Spinal cord (tissue), 10 donors: ENCODE measurements at places on chromosomes 4 and X. TPM values are rescaled to one million over a fixed set of nuclear protein-coding genes. Genes with fewer than 3 reads are reported as not detected.

DNA sequence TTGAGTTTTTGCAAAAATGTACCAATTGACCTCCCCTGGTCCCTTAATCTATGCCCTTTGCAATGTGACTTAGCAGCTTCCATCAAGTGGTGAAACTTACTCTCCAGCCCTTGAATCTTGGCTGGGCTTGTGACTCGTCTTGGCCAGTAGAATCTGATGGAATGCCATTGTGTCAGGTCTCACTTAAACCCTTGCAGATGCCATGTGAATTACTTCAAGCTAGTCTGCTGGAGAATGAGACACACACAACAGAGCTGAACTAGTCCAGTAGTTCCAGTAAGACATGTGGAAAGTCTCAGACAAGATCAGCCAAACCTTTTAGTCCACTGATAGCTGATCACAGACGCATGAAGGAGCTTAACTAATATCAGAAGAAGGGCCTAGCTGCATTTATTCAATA, 567.8 kb upstream of the CPEB2 start:
- no peak for DNase-seq

Gene NLGN4X
- total RNA-seq: 17.5 TPM

GRCh38 chr4:71583971-71584370, 199.9 kb downstream of the GC start:
- no peak for DNase-seq

- no peak for DNase-seq
Observed at GRCh38 chrX:150616863-150617198, 48.4 kb downstream of the MTM1 start.

- no peak for DNase-seq
Observed at GRCh38 chr4:126526335-126526734, 1106.4 kb upstream of the INTU start.

GRCh38 chrX:149205937-149206336, 299.2 kb downstream of the IDS start:
- no peak for DNase-seq

Gene SATL1
- 1.1 TPM for total RNA-seq

DNA sequence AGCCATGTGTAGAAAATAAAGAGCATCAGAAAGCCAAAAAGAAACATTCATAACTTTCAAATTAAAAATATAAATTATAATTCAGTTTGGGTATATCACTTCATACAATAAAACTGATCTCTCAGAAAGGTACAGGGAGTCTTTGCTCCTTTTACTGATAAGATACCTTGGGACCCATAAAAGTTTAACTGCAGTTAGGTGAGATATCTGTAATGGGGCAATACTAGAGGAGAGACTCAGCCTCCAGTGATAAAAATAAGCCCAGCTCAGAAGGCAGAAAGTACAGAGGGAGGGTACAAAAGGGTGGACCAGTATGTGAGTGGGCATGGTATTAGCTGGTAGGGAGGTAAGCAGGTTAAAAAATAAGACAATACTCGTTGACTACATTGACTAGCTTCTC, 180.9 kb upstream of the AGTR2 start:
- DNase-seq: no peak

DNA sequence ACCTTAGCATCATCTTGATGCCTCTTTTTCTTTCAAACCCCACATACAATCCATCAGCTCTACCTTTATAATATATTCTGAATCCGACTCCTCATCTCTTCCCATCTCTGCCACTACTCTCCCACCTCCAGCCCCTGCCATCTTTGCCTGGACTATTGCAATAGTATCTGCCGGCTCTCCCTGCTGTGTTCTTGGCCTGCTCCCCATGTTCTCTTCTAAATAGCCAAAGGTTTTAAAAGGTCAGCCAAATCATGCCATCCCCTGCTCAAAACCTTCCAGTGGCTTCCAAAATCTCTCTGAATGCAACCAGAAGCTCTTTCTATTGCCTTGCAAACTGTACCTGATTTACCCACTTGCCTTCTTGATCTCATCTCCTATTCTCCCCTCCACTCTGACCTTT, 266.0 kb downstream of the PTTG2 start:
- no peak for DNase-seq

- no peak for DNase-seq
Observed at GRCh38 chr4:173696011-173696410, 166.0 kb upstream of the HAND2 start.

GRCh38 chrX:9860826-9861225, 74.6 kb downstream of the SHROOM2 start:
- no peak for DNase-seq

DNA sequence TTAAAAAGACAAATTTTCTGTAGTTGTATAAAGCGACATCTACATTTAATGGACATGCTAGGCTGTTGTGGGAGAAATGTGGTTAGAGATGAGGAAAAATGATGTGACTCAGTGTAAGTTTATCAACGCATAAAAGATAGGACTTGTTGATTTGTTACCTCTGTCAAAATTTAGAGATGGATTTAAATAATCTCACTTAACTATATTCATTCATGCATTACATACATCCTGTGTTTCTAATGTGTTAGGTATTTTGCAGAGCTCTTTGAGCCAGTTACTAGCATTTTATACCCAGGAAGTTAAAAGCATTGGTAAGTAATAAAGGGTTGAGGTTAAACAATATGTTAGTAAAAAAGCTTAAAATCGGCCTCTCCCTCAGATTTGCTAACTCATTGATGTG, 34.3 kb downstream of the METAP1 start:
- no peak for DNase-seq

DNA sequence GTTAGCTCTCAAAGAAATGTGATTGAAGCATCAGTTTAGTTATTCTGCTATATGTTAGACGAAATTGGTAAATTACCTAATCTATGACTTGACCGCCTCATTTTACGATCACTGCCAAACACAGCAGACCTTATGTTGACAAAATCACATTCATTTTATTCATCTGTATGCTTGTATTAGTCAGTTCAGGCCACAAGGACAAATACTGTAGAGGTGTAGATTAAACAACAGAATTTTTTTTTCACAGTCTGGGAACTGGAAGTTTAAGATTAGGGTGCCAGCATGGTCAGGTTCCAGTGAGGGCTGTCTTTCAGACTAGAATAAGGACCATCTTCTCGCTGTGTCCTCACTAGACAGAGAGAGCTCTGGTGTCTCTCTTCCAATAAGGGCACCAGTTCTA, 177.1 kb downstream of the NWD2 start:
- DNase-seq: no peak
